Activated CD8-positive, alpha-beta memory T cell treated with anti-CD3 and anti-CD28 coated beads, Interleukin-2, amount 10 ng/mL, durations not matched to agents 7 days and 5 days (primary cell): ENCODE measurements at places on chromosomes 11 and 22. TPM values are rescaled to one million over a fixed set of nuclear protein-coding genes. Genes with fewer than 3 reads are reported as not detected.

The ELFN2 gene
- total RNA-seq, result 0.50 TPM

The GNAZ gene
- not detected for total RNA-seq

The RNH1 gene
- 98.4 TPM for total RNA-seq

The ANKK1 gene
- total RNA-seq, result 0.29 TPM

DNA sequence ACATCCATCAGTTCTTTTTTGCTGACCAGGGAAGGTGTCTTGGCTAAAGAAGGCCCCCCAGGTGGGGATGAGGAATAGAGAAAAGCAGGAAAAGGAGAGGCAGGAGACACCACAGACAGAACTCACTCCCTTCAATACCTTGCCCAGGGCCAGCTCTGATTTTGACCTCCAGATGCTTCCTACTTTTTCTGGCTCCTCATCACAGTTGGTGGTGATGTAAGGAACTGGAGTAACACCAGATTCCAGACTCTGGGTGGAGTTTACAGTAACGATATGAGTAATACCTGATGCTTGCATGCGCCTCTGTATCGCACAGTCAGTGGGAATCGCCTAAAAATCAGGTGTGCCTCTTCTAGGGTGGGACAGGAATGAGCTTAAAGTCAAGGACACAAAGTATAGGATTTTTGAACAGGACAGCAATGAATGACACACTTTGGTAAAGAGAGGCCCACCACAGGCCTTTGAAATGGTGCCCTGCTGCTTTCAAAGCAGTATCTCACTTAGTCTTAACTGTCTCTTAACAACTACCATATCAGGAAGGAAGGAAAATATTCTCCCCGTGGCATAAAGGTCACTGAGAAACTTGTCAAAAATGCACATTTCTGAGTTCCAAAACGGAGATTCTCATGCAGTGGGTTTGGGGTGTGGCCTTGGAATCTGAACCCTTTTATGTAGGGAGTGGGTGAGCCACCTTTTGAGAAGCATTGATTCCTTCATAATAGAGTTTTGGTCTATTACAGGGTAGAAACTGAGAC lies 140.8 kb downstream of the SNX19 start:
- H3K4me3 ChIP-seq, result no peak overlapping the region
- no peak overlapping the region for H3K27ac ChIP-seq
- peaks cover 3% of the 10 kb centered on the region for H3K27me3 ChIP-seq
- H3K36me3 ChIP-seq, result no peaks in the 10 kb centered on the region
- H3K4me1 ChIP-seq, result no peaks in the 10 kb centered on the region
- no peak for DNase-seq

GRCh38 chr22:19713650-19714311 lies 522 bp upstream of the SEPTIN5 start:
- H3K27me3 ChIP-seq, result peaks cover 29% of the 10 kb centered on the region
- H3K36me3 ChIP-seq, result no peaks in the 10 kb centered on the region
- peaks cover 3% of the 10 kb centered on the region for H3K4me1 ChIP-seq
- no peak overlapping the region for H3K27ac ChIP-seq
- H3K4me3 ChIP-seq, result no peak overlapping the region

DNA sequence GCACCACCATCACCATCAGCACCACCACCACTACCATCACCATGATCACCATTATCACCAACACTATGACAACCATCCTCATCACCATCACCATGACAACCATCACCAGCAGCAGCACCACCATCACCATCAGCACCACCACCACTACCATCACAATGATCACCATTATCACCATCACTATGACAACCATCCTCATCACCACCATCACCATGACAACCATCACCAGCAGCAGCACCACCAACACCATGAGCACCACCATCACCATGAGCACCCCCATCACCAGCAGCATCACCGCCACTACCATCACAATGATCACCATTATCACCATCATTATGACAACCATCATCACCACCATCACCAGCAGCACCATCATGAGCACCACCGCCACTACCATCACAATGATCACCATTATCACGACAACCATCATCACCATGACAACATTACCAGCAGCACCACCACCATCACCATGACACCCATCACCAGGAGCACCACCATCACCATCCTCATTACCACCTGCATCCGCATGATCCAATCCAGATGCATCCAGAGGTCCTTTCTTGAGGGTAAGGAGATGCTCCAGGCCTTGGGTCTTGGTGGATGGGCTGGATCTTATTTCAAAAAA lies 23.8 kb downstream of the PHF21B start:
- H3K27ac ChIP-seq, result no peak overlapping the region
- no peaks in the 10 kb centered on the region for H3K27me3 ChIP-seq
- DNase-seq, result no peak
- H3K4me3 ChIP-seq, result no peak overlapping the region
- no peaks in the 10 kb centered on the region for H3K36me3 ChIP-seq

DNA sequence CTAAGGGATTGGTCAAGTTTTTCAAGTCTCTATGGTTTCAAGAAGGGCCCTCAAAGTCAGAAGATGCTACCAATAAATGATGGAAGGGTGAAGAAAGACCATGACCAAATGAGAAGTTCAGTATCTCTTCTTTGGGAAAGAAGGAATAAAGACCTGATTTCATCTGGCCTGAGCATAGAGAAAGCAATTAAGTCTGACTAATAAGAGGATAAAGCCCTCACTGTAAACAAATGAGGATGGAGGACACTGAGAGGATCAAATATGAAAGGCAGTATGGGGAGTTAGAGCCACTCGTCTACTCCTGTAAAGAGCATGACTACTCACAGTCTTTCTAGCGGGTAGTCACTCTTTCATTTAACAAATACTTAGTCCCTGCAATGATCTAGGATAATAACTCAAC lies 44.6 kb downstream of the FAM168A start:
- H3K4me3 ChIP-seq, result no peak overlapping the region
- H3K4me1 ChIP-seq, result peaks cover 9% of the 10 kb centered on the region
- no peak for DNase-seq
- H3K27me3 ChIP-seq, result no peaks in the 10 kb centered on the region
- no peak overlapping the region for H3K27ac ChIP-seq

DNA sequence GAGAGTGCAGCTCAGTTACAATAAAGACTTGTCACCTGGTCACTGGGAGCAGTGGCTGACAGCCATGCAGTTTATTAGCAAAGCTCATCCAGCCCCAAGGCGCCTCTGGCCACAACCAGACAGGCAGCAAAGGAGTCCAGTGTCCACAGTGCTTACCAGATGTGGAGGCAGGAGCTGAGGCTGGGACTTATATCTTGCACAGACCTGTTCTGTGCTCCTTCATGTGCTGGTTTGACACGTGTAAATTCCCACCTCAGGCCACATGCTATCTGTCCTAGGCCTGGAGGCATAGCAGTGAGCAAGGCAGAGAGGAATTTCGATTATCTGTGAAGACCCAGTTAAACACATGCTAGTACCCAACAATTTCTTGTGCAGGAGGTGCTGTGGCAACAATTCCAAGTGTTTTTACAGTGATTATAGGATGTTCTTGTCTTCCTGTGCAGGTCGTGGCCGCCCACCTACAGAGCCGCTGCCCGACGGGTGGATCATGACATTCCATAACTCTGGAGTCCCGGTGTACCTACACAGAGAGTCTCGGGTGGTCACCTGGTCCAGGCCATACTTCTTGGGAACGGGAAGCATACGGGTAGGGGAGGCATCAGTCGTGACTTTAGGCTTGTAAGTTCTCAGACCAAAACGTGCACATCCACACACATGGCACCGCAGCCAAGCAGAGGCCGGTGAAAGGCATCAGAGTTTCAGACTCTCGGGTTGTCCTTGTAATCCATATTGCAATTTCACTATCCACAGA lies 9.4 kb downstream of the DGCR8 start:
- peaks cover 68% of the 10 kb centered on the region for H3K36me3 ChIP-seq
- no peak overlapping the region for H3K4me3 ChIP-seq
- peak overlapping the region; percentile 29 for H3K27ac ChIP-seq
- DNase-seq, result no peak

DNA sequence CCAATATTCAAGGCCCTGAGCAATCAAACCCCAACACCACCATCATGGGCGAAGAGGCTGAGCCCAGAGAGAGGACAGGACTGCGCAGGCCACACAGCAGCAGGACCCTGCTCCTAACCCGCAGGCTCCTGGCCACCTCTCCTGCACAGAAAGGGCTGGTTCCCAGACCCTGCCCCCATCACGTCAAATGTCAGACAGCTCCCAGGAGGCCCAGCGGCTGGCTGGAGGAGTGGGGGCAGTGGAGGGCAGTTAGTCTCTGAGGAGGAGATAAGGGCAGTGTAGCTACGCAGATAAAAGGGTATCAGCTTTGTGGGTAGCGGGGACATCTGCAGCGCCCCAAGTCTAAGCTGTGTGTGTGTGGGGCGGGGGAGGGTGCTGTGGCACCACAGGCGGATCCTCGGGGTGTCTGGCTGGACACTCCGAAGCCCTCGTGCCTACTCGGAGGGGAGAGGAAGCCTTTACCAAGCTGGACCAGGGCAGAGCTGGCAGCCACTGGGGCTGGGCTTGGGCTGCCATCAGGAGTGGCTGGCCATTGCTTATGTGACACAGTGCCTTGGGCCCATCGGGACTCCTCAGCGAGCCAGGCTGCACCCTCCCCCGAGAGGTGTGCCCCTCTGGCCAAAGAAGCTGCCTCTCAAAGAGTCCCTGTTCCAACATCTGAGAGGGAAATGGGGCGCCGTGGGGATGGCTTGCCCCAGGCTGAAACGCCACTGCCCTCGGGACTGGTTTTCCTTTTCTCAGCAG lies 21.5 kb downstream of the FADS3 start:
- H3K4me3 ChIP-seq, result no peak overlapping the region
- H3K4me1 ChIP-seq, result peaks cover 5% of the 10 kb centered on the region
- no peak for DNase-seq
- peaks cover 4% of the 10 kb centered on the region for H3K27me3 ChIP-seq
- peaks cover 3% of the 10 kb centered on the region for H3K36me3 ChIP-seq

- H3K4me1 ChIP-seq, result no peaks in the 10 kb centered on the region
- no peak overlapping the region for H3K4me3 ChIP-seq
- H3K27me3 ChIP-seq, result peaks cover 30% of the 10 kb centered on the region
- DNase-seq, result no peak
- H3K27ac ChIP-seq, result no peak overlapping the region
Measured at GRCh38 chr22:25013607-25014006, 61.1 kb downstream of the KIAA1671 start.

- H3K27me3 ChIP-seq, result no peaks in the 10 kb centered on the region
- no peak overlapping the region for H3K27ac ChIP-seq
- H3K4me1 ChIP-seq, result no peaks in the 10 kb centered on the region
- no peak for DNase-seq
- peaks cover 37% of the 10 kb centered on the region for H3K36me3 ChIP-seq
Measured at GRCh38 chr11:77617892-77618291, 19.7 kb downstream of the CLNS1A start.

DNA sequence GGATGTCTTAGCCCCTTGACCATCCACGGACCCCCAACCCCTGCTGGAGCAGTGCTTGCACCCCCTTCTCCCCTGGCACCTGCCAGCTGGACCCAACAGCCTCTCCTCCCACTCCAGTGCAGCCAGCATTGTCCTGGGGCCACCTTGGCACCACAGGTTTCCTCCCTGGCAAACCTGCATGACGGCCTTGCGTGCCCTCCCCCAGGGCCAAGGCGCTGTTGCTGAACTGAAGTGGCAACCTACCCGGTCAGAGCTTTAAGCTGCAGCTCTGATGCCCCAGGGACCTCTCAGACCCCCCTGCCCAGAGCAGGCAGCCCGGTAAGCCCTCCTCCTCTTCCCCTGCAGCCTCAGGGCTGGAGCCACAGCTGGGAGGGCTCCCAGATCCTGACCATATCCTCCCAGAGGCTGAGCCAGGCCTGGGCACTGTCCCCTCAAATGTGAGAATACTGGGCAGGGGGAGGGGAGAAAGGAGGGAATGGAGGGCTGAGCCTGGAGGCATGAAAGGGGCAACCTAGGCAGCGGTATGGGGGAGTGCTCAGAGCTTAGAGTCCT lies 1.8 kb upstream of the LRRC75B start:
- no peak overlapping the region for H3K27ac ChIP-seq
- H3K4me1 ChIP-seq, result peaks cover 9% of the 10 kb centered on the region
- no peaks in the 10 kb centered on the region for H3K36me3 ChIP-seq
- DNase-seq, result no peak
